ENCODE measurements at places on chromosomes 1 and 21.

GRCh38 chr1:80445033-80445432 lies 1355.7 kb upstream of the ADGRL2 start:
- no peak for DNase-seq

DNA sequence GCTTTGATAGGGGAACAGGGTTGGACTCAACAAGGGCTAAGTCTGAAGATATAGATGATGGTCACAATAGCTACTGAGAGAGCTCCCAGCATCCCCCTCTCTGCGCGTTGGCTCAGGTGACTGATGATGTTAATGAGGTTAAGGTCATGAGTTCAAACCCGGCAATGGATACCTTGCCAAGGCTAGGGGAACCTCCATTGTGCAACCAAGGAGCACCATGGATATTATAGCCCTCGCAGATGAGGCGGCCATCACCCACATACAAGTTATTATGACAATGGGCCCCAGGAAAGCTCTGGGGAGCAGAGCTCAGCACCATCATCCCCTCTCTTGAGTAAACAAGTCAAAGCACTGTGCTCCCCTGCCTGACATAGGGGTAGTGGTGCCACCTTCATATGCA lies 8.2 kb downstream of the KCNA2 start:
- DNase-seq = no peak

- no peak for DNase-seq
Measured at GRCh38 chr1:164233149-164233548, 325.8 kb upstream of the PBX1 start.

DNA sequence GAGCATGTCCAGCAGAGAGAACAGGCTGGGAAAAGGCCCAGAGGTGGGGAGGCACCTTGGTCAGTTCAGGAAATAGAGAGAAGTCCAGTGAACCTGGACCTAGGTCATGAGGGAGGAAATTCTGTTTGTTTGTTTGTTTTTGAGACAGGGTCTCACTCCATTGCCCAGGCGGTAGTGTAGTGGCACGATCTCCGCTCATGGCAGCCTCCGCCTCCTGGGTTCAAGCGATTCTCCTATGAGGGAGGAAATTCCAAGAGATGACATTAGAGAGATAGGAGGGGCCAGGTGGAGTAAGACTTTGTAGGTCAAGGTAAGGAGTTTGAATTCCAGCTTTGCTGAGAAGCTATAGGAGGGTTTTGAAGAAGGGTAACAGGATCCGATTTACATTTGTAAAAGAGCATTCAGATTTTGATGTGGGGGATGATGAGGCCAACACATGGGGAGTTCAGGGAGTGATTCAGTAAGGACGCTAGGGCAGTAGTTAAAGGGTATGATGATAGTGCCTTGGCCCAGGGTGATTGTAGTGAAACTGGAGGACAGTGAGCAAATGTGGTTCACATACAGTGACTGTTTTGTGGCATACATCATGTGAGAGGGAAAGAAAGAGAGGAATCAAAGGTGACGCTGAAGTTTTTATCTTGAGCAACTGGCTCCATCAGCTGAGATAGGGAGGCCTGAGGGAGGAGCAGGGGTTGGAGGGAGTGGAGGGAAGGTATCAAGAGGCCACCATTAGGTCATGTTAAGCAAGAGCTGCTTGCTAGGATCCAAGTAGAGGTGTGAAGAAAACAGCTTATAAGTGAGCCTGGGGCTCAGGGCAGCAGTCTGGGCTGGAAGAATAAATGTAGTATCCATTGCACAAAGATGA lies 8.3 kb upstream of the TRABD2B start:
- no peak for DNase-seq

- no peak for DNase-seq
Measured at GRCh38 chr1:100364697-100365096, 12.4 kb downstream of the CDC14A start.

GRCh38 chr1:228150461-228151179 lies 890 bp downstream of the GJC2 start:
- peak; percentile 80 for DNase-seq

GRCh38 chr1:58481962-58482361 lies 64.6 kb downstream of the OMA1 start:
- no peak for DNase-seq

GRCh38 chr1:169586067-169586394 lies 250 bp downstream of the F5 start:
- no peak for DNase-seq

GRCh38 chr1:156143765-156144489 lies 9.5 kb upstream of the SEMA4A start:
- DNase-seq = no peak

DNA sequence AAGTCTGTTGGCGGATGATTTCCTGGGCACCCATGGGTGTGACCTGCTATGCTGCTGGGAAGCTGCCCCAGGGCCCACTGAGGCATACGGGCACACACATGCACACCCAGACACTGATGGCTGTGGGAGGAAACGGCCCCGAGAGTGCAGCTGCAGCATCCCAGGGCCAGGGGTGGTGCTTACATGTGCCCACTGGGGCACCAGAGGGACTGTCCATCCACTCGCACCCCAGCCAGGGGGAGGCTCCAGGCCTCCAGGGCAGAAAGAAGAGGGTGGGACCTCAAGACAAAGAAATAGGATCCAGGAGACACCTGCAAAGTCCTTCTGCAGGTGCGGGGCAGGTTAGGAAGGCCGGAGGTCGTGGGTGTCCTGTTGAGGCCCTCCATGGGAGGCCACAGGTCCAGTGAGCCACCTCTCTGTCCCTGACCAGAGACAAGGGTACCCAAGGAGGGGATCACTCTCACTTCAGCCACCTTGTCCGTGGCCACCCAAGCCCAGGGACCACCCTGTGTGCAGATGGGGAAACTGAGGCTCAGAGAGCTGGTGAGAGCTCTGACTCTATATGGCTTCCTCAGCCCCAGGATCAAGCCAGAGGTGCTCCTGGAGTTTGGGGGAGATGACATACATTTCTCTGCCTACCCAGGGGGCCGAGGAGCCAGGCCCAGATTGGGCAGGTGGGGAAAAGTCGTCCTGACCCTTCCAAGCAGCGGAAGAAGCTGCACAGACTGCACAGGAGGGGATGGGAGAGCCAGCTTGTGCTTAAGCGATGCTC lies 57.1 kb downstream of the WNT9A start:
- DNase-seq = no peak

All from GM04504 (cell line).